ENCODE measurements at places on chromosomes 4 and X.

GRCh38 chrX:107542500-107542899, 85.8 kb upstream of the PRPS1 start:
- no peak for DNase-seq

- no peak for DNase-seq
Measured at GRCh38 chr4:6178757-6179156, 21.6 kb downstream of the JAKMIP1 start.

- DNase-seq: no peak
Measured at GRCh38 chr4:38603652-38604051, 60.3 kb upstream of the KLF3 start.

DNA sequence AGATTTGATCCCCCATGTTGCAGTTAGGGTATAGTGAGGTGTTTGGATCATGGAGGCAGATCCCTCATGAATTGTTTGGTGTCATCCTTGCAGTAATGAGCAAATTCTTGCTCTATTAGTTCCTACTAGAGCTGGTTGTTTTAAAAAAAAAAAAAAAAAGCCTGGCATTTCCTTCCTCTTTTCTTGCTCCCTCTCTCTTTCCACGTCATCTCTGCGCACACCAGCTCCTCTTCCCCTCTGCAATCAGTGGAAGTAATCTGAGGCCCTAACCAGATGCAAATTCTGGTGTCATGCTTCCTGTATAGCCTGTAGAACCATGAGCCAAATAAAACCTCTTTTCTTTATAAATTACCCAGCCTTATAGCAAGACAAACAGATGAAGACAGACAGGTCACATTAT, 24.5 kb downstream of the WDR17 start:
- DNase-seq: no peak

DNA sequence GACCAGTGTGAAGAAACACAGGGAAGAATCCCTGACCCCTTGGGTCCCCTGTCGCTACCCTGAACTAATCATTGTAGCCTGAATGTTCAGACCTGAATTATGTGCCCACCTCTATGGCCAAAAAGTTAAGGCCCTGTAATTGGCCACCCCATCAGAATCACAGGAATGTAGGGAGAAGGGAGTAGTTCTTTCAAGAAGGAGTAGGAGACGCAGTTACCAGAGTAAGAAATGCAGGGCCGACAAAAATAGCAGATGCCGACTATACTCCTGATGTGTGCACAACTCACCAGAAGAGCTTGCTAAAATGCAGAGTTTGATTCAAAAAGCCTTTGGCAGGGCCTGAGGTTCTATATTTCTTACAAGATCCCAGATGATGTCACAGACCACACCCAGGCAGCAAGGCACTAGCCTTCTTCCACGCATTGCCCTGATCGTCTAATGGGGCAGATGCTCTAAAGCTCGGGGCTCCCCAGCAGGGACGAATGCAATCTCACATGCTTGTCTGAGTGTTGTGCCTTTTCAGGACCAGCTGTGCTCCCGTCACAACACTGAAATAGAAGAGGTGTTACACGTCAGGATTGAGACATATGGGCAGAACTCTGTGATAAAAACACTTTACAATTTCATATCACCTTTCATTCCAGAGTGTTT, 161.0 kb upstream of the FAM241A start:
- DNase-seq: no peak

GRCh38 chr4:60241866-60242265, 958.3 kb upstream of the ADGRL3 start:
- no peak for DNase-seq

GRCh38 chrX:39427492-39427891, 626.2 kb downstream of the MID1IP1 start:
- no peak for DNase-seq

GRCh38 chr4:105946771-105947170, 51.5 kb downstream of the NPNT start:
- DNase-seq: no peak

- DNase-seq: no peak
Measured at GRCh38 chr4:178174756-178175155, 732.5 kb upstream of the AGA start.

GRCh38 chr4:113971706-113972360, 7.6 kb downstream of the ARSJ start:
- DNase-seq: no peak

DNA sequence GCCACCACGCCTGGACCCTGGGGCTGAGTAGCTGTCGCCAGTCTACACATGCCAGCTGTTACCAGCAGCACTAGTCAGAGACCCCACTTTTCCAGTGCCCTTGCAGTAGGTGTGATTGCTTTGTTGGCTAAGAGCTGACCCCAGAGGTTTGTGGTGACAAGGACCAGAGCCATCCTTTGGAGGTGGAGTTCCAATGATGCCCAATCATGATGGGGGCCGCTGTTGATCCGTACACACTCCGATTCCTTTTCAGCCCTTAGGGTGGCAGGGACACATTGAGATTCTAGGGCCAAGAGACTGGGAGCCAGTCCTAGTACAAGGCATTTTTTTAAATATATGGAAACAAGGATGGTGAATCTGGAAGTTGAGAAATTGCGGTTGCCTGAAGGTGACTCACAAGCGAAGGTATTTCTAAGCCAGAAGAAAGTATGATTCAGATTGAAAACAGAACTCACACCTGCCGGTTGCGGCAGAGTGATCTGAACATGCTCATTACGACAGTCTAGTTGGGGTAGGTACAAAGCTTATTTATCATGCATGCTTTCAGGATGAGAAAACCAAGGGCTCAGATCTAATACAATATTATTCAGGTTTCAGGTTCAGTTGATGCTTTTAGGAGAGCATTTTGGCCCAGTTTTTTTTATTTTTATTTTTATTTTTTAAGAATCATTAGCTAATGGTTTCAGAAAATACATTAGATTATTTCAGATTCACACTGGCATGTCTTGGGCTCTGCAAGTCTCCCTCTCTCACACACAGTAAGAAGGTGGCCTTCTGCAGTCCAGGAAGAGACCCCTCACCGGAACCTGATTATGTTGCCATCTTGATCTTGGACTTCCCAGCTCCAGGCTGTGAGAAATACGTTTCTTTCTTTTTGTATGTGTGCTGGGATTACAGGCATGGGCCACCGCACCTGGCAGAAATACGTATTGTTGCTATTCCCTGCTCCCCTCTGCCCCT, 43.4 kb downstream of the SHROOM2 start:
- no peak for DNase-seq

DNA sequence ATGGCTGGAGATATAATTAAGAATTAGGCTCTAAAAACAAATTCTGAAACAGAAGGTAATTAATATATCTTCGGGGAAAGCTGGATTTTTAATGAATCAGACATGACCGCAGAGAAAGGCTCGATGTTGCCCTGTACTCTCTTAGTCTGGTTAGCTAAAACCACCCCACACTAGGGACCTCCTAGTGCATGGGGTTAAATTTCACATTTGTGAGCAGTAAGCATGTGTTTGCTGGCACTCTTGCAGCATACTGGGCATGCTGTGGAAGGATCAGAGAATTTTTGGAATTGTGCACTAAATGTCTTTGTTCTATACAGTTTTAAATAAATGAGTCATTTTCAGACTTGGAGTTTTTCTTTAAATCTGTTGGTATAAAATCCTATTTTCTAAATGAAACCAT, 475.6 kb upstream of the FTHL17 start:
- DNase-seq: no peak

DNA sequence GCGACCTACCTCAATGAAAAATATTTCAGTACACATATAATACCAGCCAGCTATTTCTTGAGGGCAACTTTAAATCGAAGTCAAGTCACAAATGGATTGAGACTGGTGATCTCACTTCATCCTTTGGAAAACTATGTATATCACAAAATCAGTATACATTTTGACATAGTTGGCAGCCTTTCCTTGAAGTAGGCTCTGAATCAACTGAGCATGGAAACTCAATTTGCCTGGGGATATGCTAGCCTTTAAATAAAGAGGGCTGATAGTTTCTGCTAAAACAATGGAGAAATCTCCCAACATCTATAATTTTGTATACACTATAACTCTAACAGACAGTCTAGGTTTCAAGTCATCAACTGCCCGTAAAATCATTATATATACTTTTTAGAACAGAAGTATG, 282.8 kb upstream of the TENM3 start:
- no peak for DNase-seq

DNA sequence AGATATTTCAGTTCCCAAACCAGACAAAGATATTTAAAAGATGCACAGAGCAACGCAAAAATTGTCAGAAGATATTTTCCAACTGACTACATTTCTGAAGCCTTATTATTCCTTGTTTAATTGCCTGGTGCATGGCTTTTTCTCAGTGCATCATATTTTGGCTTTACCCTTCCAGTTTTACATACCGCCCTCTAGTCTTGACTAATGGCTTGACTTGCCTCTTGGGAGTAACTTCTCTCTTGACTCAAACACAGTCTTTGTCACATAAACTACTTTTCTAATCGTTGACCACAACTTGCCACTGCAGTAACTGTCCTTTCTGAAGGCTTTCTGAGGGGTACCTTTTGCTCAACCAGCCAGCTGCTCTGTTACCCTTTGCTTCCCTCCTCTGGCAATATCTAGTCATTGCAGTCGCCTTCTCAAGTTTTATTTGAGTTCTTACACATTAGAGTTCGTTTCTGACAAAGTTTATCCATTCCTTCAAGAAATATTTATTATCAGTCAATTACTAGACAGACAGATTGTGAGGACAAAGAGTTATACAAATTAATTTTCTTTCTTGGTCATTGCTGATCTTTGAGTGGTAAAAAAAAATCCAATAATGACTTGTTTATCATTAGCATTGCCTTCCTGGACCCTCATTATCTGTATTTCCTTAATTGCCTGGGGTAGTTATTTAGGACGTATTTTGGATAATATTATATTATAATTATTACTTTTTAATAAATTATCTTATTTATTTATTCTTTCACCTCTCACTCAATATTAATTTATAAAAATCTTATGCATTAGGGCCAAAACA, 506.9 kb upstream of the PCDH10 start:
- DNase-seq: peak; percentile 70

GRCh38 chrX:16120431-16120830, 2.9 kb upstream of the GRPR start:
- no peak for DNase-seq

DNA sequence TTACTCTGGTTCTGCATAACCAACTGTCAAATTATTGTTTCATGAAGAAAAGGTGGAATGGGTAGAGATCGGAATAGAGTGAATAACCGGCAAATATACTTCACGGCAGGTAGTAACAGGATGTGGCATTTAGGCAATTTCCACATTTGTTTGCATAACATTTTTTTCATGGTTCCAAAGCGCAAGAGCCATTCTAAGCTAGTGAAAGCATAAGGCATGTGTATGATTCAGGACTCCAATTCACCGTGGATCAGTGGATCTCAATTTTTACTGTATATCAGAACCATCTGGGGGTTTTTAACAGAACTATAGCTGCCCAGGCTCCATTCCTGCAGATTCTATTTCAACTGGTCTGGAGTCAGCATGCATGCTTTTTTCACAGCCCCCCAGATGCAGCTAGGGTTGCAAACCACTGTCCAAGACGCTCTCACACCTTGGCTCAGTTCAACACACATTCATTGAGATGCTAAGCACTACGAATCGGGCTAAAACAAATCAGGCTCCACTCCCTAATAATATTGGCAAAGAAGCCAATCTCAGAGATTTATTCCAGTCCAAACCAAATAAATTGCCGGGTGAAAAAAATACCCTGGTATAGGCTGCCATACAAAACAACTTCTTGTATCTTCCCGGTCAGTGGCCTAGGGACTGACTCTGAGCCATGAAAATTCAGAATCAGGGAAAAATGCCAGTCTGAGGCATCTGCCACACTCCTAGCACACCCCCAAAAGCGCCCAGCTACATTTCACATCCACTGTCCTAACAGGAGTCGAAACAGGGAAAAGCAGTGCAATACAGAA, 30.0 kb downstream of the AFAP1 start:
- no peak for DNase-seq

GRCh38 chr4:52483186-52483890, 175.8 kb downstream of the USP46 start:
- no peak for DNase-seq

DNA sequence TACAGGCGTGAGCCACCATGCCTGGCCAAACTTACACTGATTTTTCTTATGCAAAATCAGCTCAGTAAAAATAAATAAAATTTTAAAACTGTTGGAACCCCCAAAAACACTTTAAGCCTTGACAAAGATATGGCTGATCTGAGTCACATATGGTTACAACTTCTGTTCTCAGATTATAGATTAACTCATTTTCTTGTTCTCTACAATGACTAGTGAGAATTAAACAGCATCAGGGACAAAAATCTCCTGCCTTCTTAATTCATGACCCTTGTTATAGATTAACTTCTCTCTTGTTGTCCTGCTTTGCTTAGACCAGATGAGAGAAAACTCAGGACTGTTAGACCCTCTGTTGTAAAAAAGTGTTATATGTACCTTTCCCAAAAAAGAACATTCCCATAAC, 24.2 kb upstream of the EXOC1L start:
- no peak for DNase-seq

DNA sequence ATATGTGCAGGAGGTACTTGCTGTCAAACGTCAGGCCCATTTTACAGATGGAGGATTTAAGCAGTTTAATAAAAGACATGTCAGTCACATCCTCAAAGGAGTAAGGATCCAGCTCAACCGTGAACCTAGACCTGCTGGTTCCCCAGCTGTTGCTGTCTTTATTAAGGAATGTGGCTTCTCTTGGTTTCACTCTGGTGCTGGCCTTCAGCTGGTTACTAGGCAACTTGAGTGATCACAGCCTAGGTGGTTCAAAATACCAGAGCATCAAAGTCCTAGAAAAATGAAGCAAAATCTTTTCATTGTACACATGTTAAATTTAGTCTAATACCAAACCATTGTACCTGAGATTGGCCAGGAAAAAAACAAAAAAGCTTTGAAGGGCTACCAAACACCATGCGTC, 32.7 kb upstream of the GLRA2 start:
- DNase-seq: no peak

- DNase-seq: no peak
Measured at GRCh38 chr4:102614801-102615200, 113.6 kb downstream of the NFKB1 start.

GRCh38 chrX:107753187-107753586, 22.4 kb downstream of the TSC22D3 start:
- no peak for DNase-seq

- DNase-seq: no peak
Measured at GRCh38 chr4:121138039-121138825, 25.9 kb downstream of the TNIP3 start.

DNA sequence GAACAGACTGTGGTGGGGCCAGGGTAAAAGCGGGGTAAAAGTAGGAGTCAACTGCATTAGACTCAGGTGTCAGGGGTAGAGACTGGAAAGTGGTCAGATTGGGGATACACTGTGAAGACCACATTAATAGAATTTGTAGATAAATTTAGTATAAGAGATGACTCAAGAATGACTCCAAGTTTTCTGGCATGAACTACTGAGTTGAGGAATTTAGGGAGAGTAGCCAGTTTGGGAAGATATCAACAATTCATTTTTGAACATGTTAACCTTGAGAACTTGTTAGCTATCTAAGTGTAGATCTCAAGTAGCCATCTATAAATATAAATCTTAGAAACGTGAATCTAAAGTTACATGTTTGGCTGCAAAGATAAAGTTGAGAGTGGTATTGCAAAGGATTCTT, 206.9 kb upstream of the HCCS start:
- DNase-seq: no peak

DNA sequence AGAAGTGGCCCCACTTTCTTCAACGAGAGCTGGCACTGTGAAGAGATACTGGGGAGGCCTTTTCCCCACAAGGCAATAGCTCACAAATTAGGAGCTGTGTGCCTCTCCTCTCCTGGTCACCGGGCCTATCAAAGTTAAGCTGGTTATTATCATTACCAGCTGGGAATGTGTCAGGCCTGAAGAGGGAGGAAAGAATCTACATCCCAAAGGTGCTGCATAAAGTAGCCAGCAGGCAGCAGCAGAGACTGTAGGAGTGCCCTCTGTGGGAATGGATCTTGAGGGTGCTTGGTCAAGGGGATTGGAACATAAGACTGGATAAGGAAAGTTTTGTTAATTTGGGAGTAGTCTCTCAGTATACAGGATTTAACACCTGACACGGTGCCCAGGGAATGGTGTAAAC, 9.1 kb upstream of the TMPRSS11D start:
- peak; percentile 33 for DNase-seq
